ENCODE measurements at places on chromosomes 2 and 18.

DNA sequence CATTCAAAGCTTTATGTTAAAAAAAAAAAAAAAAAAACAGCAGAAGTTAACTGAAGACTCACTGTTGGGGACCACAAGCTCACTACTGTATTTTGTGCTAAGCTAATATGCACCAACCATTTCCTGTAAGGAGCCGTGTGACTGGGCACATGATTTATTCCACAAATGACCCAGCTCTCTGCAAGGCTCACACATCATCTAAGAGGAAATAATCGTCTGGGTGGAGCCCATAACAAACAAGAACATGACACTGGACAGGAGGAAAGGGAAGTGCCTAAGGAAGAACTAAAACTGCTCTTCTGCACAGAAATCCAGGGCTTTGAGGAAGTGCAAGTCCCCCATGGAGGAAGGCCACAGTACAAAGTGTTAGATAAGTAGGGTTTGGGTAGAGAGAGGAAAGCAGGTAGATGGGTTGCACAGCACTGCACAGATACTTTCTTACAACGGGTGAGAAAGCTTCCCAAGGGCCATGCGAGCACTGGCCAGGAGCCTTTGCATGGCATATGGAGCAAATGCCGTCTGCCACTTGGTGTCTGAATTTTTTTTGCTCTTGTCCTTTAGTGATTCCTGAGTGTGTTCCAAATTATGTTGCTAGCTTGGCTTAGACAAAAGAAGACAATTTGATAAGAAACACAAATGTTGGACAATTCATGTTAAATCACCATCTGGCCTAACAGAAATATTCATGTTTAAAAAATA is 24.4 kb downstream of the NFE2L2 start:
- DNase-seq = peak; percentile 56

DNA sequence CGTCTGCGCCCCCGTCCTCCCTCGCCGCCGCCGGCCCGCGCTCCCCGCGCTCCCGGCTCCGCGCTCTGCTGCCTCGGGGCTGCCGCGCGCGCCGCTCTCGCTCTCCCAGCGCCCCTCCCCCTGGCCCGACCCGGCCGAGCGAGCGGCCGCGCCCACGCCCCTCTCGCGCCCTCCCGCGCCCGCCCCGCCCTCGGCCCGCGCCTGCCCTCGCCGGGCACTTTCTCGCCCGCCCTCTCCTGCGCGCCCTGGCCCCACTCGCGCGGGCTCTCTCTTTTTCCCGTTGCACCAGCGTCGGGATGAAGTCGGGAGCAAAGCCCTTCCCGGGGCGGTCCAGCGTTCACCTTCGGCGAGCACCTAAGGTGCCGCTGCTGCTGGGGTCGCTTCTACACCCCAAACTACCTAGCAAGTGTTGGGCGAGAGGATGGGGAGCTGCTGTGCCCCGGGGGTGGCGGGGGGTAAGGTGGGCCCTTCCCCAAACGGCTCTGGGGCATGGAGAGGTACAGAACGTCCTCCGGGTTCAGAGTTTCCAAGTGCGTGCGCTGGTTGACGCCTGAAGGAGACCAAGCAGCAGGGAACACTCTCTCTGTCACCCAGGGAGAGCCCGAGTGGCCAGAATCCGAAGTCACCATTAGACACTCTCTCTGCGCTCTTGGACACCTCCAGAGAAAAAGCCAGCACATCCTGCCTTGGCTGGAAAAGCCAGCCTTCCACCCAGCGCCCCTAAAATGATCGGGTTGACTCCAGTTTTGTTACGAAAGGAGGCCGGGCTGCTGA is at the start of gene COLEC12:
Gene COLEC12, minus strand, starts transcription at position 70 of the 774 bp plus-strand sequence. CDS start 187 bp downstream, outside the sequence.
- no peak for DNase-seq

DNA sequence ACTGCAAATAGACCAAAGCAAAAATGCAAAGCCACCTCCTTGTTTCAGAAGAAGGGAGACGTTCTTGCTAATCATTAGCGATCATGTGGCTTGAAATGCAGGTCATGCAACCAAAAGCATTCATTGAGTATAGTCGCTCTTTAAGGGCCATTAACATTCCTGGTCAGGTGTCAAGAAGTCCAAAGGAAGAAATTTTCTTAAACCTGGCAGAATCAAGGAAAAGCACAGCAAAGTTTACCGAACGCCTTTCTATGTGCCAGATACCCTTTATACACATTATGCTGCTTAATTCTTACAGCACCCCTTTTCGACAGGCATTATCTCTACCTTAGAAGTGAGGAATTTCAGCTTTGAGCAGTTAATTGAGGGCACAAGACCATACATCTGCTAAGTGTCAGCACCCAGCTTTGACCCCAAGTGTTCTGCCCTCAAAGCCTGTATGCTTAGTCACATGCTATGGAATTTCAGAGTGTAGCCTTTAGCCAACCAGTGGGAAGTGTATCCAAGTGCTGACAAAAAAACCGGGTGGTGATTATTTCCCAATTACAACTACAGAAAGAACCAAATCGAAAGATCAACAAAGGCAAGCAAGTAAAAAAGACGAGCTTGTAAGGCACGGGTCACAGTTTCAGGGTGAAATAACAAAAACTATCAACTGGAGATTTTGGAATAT is 70.8 kb downstream of the EPHA4 start:
- peak; percentile 47 for DNase-seq

DNA sequence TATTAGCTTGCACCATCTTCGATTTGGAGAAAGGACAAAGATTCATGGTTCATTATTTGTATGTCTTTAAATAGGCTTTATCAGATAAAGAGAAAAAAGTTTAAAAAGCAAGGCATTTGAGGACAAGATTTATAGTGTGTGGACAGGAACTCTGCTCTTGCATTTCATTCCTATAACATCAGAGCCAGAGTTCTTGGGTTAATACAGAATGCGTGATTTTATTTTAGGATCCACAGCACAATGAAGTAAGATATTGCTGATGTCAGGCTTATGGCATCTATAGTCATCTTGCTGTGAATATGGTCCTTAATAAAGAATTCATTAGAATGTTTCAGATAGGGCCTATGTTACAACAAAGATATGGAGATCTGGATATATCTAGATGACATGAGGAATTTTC is 19.7 kb downstream of the RASGRP3 start:
- peak; percentile 86 for DNase-seq

DNA sequence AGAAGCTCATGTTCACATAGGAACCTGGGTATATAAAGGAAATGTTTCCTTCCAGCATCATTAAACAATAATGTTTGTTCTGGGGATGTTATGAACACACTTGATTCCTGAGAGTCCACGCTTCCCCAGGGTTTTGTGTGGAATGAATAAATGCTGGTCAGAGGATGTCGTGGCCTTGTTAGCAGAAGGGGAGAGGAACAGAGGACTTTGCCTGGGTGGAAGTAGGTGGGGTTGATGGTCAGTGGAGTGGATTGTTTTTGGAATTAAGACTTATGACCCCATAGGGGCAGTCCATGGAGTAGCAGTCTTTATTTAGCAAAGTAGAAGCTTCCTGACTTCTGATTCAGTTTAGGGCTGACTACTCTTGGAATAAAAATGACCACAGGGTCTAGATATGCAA is 139.6 kb downstream of the MYO1B start:
- DNase-seq = peak; percentile 29

GRCh38 chr18:24611075-24611474 is 150.6 kb downstream of the HRH4 start:
- DNase-seq = no peak

DNA sequence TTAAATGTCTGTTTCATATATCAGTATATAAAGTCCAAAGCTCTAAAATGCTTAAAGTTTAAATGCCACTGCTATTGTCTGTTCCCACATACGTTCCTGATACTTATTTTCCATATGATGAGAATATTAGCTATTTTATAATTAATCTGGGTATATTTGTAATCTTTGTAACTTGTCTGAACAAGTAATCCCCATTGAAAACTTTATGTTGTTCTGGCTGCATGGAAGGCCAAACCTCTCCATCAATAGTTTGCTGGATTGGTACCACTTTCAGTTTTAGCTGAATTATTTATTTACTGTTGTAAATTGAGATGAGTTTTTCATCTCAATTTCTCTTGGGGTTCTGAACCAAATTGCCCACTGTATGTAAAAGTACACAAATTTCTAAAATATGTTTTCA is 1.5 kb downstream of the MBD5 start:
- no peak for DNase-seq

GRCh38 chr18:12908706-12909105 is 24.7 kb upstream of the PTPN2 start:
- no peak for DNase-seq

- DNase-seq = no peak
Observed at GRCh38 chr18:74248189-74248588, 43.6 kb downstream of the CYB5A start.

DNA sequence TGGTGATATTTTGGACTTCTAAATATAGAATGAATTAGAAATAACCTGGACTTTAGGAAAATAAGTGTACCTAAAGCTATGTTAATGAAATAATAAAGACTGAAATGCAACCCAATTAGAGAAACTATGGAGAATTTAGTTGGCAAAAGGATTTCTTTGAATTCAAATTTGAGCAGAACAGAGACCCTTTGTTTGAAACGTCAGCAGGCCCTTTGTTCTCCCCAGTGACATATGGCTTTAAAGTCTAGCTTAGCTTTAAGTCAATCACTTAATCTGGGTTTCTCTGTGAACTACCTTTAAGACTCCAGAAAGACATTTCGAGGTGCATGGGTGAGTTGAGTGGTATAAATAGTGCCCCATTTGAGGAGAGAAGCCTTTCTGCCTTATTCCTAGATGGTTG is 130.5 kb upstream of the CREB1 start:
- no peak for DNase-seq

GRCh38 chr2:69797836-69798289 is 31.6 kb upstream of the GMCL1 start:
- DNase-seq = no peak

GRCh38 chr2:25380023-25380422 is 38.3 kb upstream of the DNMT3A start:
- no peak for DNase-seq

DNA sequence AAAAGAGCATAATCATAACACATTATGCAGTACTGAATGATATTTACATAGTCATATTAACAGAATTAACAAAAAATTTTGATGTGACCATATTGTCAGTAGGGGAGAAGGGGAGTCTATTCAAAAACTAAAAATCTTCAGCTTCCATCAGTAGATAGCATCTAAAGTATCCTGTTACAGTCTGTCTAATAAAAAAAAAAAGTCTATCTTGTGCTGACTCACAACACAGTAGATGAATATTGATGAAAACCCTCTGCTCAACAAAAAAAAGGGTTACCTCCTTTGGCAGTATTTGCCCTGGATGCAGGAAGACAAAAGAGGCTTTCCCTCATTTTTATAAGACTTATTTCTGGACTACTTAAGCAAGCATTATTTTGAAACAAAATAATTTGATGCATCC is 27.3 kb downstream of the GRB14 start:
- DNase-seq = no peak

DNA sequence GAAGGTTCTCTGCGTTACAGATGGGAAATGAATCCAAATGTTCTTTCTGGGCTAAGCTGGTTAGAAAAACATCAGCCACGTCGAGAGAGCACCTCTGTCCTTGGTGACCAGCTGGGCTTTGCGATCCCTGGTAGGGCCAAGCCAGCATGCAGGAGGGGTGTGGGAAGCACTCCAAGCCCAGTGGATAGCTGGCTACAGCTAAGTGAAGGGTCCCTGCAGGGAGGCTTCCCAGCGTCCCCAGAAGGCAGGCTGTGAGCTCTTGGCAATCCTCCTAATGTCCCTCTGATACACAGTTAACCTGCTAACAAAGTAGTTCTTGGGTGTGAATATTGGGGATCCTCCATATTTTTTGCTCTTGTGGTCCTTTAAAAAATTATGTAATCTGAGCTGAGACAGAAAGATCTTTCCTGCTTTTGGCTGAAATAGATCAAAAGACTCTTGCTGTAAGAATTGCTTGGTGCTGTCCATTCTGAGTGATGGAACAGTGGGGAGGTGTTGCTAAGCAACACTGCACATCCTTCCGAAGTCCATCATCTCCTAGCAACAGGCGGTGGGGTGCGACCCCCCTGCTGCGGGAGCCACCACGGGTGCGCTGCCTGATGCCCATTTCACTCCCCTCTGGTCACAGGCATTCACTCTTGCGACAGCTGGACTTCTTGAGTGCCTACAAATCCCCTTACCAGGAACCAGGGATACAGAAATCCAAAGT is 88.5 kb upstream of the UXS1 start:
- DNase-seq = no peak

- DNase-seq = no peak
Observed at GRCh38 chr2:71926876-71927756, 220.5 kb downstream of the CYP26B1 start.

DNA sequence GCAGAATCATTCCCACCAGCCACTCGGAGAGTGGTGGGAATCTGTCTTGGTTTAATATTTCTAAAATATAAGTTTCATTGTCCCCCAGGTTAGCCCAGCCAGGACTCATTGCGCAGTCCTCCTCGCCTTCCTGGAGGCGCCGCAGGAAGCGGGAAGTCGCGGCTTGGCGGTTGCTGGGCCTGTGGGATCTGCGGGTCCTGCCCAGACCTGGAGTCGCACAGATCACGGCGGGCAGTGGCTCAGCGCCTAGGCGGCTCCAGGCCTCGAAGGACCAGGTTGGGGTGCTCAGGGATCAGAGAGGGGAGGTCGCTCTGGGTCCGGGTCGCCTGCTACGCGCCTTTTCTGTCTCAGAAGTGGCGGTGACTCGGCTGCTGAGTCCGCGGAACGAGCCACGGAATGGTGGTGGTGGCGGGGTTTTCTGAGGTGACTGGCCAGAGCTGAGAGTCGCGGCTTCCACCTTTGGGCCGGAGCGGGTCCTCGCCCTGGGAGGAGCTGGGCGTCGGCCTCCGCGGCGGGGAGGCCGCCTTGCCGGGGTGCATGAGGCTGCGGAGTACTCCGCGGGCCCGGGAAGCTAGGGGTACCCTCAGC is 2.6 kb downstream of the HOXD3 start:
- no peak for DNase-seq

- DNase-seq = peak; percentile 32
Observed at GRCh38 chr2:182649316-182649715, 66.7 kb upstream of the DNAJC10 start.

GRCh38 chr2:126698376-126698775 is 42.4 kb downstream of the GYPC start:
- no peak for DNase-seq

GRCh38 chr2:119233326-119234020 is 9.8 kb downstream of the STEAP3 start:
- DNase-seq = peak; percentile 71

GRCh38 chr2:177545981-177546585 is 153.5 kb downstream of the AGPS start:
- peak; percentile 32 for DNase-seq

DNA sequence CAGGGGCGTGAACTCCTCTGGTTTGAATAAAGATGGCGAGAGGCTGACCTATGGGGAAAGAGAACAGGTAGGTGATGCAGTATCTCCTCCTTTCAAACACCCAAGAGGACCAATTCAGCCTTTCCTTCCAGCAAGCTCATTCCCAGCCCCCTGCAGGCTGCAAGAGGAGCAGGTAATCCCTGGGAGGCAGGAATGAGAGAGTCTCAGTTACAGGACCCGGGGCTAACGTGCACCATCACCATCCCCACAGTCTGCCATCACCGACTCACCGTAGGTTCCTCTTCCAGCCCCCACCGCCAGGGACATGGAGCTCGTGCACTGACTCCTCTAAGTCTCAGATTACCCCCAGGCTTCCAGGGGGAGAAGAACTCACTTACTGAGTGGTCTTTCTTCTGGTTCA is 26.7 kb downstream of the XDH start:
- no peak for DNase-seq

- no peak for DNase-seq
Observed at GRCh38 chr2:10905006-10905861, 6.5 kb upstream of the KCNF1 start.
